ENCODE measurements at places on chromosomes 5 and 9.

GRCh38 chr5:143887903-143888665 is 76.1 kb downstream of the HMHB1 start:
- DNase-seq = no peak

GRCh38 chr5:5560016-5560415 is 137.5 kb downstream of the ICE1 start:
- no peak for DNase-seq

- no peak for DNase-seq
Measured at GRCh38 chr5:146193285-146193684, 10.1 kb upstream of the RBM27 start.

DNA sequence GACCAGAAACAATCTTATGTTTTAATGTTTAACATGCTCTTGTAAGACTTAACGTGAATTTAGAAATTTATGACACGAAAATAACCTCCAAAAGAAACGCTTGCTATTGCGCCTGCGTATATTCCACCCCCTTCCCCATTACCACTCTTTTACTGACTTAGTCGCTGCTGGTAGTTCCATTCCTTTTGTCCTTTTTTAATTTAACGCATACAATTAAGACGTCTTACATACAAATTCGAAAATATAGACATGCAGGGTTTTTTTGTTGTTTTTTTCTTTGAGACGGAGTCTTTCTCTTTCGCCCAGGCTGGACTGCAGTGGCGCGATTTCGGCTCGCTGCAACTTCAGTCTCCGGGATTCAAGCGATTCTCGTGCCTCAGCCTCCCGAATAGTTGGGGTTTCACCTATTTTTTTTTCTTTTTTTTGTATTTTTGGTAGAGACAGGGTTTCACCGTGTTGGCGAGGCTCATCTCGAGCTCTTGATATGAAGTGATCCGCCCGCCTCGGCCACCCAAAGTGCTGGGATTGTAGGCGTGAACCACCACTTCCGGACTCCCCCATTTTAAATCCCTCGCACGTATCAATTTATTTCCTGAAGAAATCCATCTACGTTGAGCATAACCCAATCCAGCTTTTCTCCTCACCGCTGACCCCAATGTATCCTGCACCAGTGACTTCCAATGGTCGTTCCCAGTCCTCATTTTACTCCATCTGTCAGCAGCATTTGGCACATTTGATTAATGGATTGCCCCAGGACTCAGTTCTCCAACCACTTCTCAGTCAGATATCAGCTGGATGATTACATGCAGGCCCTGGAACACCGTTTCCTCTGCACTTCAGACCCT is 684 bp upstream of the MED7 start:
- DNase-seq = peak; percentile 32

GRCh38 chr9:119884438-119884837 is 515.2 kb upstream of the BRINP1 start:
- DNase-seq = no peak

GRCh38 chr5:116382032-116382873 is 192.4 kb downstream of the SEMA6A start:
- DNase-seq = no peak

DNA sequence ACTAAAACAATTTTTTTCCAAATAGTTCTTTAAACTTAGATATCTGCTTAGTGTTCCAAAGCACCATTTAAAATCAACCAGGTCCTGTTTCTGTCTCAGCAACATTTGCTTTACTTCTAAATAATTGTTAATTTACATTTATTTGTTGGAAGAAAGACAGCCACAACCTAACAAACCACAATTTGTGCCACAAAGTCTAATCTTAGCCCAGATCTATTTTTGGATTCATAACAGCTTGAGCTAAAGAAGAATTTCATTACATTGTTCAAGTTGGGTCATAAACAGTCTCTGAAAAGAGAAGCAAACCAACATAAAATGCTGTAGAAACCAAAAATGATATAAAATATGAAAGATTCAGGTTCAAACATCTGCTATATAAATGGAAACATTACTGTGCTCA is 24.4 kb downstream of the MLLT3 start:
- DNase-seq = no peak

- no peak for DNase-seq
Measured at GRCh38 chr5:107969847-107970246, 299.1 kb upstream of the EFNA5 start.

- DNase-seq = peak; percentile 13
Measured at GRCh38 chr5:54021431-54022164, 288.8 kb downstream of the ARL15 start.

GRCh38 chr9:125409217-125409636 is 147.6 kb downstream of the GAPVD1 start:
- DNase-seq = no peak

DNA sequence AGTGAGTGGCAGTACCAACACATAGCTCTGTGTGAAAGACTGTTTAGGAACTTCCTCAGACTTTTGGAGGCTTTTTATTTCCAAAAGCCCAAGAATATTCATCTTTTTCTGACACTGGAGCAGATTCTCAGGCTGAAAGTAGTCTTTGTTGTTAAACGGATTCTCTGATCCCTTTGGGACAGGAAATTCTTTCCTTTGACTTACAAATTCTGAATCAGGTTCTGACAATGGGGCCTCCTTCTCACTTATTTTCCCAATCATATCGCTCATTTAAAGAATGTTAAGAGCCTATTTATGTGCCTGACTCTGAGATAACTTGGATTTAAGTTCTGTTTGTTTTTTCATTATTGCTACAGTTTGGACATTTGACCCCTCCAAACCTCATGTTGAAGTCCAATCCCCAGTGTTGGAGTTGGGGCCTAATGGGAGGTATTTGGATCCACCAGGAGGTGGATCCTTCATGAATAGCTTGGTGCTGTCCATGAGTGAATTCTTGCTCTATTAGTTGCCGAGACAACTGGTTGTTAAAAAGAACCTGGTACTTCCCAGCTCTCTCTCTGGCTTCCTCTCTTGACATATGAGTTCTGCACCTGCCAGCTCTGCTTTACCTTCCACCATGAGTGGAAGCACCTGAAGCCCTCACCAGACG is 4.1 kb upstream of the ADGRV1 start:
- DNase-seq = no peak

DNA sequence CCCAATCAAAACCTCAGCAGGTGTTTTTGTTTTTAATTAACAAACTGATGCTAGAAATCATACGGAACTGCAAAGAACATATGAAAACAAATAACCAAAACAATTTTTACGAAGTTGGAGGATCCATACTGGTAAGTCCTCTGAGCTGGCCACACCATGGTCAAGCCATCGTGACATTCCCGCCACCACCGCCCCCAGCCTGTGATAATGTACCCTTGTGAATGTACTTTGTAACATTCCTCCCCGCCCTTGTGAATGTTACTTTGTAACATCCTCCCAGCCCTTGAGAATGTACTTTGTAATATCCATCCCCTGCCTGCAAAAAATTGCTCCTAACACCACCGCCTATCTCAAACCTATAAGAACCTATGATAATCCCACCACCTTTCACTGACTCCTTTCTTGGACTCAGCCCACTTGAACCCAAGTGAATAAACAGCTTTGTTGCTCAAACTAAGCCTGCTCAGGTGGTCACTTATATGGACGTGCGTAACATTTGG is 63.3 kb downstream of the RAPGEF6 start:
- DNase-seq = no peak

- no peak for DNase-seq
Measured at GRCh38 chr5:96852759-96853158, 23.5 kb upstream of the ERAP2 start.

DNA sequence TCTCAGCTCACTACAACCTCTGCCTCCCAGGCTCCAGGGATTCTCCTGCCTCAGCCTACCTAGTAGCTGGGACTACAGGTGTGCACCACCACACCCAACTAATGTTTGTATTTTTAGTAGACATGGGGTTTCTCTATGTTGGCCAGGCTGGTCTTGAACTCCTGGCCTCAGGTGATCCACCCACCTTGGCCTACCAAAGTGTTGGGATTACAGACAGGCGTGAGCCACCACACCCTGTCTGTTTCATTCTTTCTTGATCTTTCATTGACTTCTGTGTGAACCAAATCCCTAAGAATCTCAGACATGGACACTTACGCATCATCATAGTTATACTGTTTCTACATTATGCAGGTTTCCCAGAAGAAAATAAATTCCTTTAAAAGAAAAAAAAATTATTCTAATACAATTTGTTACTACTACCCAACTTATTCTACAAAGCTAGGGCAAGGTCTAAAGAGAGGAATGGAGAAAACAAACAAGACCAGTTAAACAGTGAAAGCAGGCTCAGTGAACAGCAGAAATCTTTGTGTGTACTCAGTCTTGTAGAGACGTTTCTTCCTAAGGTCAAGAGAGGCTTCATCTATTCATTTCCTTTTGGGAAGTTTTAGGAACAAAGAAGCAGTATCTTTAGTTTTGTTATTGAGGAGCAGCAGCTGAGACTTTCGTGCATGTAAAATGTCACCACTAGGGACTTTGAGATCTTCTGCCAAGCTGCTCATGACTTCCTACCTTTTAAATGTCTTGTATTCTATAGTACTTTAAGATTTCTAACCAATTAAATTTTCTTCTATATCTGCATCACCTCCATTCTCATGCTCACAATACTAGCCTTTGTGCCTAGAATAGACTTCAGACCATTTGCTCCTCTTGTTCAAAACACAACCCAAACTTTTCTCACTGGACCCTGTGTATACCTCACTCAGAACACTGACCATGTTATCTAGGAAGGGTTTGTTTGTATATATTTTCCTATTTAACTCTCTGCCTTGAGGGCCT is 5.6 kb upstream of the HMGCR start:
- DNase-seq = no peak

DNA sequence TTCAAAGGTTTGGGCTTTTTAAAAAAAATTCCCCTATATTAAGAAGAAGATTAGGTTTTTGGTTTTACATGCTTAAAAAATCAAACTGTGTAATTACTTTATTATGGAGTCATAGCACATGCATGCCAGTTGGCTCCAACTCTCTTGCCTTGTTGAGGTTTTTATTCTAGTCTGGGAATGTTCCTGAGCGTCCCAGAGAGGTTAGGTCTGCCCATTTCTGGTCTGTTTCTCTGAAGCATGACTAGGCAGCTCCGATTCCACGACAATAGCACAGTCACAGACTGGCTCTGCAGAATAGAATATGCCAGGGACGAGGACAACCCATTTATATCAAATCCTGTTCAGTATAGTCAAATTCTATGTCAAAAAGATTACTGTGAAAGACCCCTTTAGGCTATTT is 217.0 kb downstream of the PCSK5 start:
- no peak for DNase-seq

- no peak for DNase-seq
Measured at GRCh38 chr5:98917433-98917832, 11.4 kb downstream of the CHD1 start.

DNA sequence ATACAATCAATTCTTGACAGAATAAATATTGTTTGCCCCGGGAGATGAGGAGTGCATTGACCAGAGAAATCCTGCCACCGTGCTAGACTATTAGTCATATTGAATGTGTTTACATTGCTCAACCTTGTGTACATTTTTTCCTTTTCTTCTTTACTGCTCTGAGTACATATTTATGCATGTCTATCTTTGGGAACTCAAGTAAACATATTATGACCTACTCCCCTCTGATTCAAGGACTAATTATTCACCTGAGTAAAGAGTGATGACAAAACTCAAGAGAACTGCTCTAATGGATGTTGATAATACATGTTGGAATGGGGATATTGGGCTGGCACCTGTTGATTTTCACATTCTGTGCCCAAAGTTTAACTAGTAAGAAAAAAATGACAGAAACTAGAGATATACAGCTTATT is 3.9 kb upstream of the SPINK1 start:
- DNase-seq = no peak

DNA sequence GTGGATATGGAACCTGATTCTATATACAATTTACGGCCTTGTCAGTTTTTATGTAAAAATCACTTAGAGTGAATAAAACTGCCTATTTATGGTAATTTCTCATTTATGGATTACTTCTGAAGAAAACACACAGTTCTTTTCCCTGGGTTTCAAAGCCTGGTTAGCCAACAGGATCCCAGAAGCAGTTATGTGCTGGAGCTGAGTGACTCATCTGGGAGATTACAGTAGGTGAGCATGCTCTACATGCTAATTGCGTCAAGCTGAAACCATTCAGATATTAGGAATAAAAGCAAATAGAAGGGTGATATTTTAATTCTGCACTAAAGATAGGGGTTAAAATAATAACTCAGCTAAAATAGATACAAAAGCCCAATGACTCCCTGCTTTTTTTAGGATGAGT is 47.8 kb downstream of the PDE4D start:
- DNase-seq = no peak

- DNase-seq = no peak
Measured at GRCh38 chr9:7909537-7909936, 110.0 kb upstream of the DMAC1 start.

DNA sequence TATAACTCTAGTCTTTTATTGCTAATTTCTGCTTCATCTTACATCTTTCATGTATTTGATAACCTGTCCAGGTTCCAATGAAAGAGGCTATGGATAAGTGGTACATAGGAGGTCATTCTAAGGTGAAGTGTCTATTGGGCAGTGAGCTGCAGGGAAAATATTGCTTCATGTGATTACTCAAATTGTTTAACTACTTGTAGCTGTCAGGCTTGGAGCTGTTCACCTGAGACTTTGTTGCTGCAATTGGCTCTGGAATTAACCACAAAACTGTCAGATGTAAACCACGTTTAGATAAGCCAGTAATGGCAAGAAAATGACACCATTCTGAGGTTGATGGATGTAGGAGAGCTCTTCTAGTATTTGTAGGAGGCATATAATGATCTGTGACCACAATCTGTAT is 26.0 kb downstream of the ADAMTSL1 start:
- no peak for DNase-seq

DNA sequence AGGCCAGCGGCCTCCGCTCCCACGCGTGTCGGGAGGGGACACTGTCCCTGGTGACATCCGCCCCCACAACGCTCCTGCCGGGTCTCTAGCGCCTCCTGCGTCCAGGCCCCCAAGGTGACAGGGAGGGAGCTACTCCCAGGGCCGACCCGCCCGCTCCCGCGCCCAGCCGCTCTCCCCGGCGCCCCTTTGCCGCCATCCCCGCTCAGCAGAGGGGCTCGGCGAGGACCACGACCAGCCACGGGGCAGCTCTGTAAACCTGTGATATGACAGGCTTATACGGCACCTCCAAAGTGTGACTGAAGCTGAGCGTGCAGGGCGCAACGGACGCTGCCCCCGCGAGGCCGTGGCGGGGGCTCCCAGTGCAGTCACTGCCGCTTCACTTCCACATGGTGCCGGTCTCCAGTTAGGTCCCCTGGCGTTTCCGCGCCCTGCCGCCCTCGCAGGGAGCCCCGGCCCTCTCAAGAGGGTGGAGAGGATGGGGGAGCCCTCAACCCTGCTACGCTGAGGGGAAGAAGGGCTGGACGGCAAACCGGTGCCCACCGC is 978 bp upstream of the ADCY2 start:
- DNase-seq = no peak

DNA sequence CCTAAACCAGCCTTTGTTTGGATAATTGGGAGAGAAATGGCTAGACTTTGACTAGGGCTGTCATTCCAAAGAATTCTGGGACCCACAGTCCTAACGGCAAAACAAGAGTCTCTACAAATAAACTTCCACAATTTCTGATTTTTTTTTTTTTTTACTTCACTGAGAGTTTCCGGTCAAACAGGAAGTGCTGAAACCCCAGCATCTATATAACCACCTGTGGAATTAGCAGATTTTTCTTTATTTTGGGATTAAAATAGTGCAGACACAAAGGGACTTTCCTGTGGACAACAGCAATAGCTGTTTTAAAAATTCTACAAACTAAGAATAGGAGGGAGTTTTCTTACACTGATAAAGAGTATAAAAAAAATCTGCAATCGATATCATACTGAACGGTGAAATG is 157.4 kb downstream of the ARSB start:
- DNase-seq = no peak

GRCh38 chr5:76372323-76373054 is 30.6 kb upstream of the IQGAP2 start:
- peak; percentile 81 for DNase-seq

GRCh38 chr5:154221371-154221896 is 30.9 kb downstream of the GALNT10 start:
- no peak for DNase-seq

All from K562 (cell line).